Kidney epithelial cell (primary cell): ENCODE measurements at places on chromosomes 11 and 22.
A peak's percentile ranks its signal among the peaks of the same experiment; 100 is the strongest.

GRCh38 chr22:43467216-43467940 lies 55.6 kb downstream of the MPPED1 start:
- DNase-seq: no peak

DNA sequence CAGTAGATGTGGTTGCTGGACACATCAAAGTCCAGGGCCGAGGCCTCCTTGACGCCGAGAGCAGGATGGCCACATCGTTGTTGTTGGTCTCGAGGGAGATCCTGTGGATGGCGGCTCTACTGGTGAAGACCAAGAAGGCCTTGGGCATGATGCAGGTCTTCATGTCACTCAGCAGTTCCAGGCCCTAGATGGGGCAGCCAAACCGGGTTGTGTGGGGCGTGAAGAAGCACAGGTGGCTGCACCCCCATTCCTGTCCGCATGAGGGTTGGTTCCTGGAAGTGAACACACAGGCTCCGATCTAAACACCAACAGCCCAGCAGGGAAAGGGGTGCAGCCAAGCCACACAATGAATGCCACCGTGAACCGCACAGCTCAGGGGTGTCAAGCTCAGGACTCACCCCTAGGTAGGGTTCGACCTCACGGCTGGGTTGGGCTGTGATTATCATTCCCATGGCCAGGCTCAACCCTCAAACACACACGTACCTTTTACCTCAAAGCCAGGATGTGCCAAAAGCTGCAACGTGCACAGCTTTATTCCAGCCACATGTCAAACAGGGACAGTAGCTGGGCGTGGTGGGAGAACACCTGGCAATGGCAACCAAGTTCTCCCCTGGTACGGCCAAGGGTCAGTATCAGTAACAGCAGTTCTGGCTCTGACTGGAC lies 132.3 kb downstream of the CRYBB2 start:
- no peak for DNase-seq

GRCh38 chr11:68120273-68121066 lies 718 bp downstream of the CHKA start:
- no peak for DNase-seq

GRCh38 chr11:66417000-66417399 lies 3.8 kb upstream of the NPAS4 start:
- DNase-seq: no peak

DNA sequence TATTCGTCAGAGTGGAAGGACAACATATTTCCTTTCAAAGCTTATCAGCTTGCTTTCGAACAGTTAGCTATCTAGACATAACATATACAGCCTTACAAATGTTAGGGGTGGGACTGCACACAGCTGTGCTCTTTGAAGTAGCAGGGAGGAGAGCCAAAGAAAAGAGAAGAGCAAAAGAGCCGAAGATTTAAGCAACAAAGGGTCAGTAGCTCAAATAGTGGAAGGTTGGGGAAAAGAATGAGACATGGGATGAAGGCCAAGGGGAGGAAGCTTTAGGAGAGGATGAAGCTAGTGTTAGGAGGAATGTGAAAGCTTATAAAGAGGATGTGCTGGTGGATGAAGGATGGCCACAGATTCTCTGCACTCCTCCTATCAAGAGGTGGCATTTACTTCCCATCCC lies 31.8 kb upstream of the IGSF22 start:
- no peak for DNase-seq

DNA sequence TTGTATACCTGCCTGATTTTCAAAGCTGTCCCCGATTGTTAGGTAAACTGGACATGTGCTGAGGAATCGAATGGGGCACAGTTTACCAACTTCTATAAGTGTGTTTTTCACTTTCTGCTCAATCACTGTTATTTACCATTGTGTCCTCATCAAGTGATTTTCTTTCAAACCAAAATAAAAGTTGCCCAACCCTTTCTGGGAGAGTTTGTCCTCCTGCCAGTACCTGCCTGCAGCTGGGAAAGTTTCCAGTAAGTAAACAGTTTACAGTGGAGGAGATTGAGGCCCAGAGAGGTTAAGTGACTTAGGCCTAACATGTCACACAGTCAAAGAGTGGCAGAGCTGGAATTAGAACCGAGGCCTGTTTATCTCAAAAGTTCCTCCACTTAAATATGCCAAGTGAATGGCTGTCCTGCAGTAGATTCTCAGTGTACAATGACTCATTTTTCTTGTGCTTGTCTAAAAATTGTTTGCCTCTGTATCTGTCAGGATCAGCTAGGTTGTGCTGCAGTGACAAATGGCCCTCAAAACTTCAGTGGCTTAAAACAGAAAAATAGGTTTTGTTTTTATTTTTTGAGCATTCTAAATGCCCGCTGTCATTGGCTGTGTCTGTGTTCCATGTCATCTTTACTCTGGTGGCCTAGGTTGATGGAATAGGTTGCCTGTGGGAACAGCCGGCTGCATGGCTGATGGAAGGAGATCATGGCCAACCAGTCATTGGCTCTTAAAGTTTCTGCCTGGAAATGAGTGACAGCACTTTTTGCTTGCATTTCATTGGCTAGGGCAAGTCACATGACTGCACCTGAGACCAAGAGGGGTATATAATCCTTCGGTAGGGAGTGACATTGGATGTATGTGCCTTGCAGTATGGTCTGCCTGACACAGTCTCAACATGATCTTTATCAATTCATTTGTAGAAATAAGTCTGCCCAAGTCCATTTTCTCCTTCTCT lies 61.8 kb upstream of the CRYBB3 start:
- DNase-seq: no peak

DNA sequence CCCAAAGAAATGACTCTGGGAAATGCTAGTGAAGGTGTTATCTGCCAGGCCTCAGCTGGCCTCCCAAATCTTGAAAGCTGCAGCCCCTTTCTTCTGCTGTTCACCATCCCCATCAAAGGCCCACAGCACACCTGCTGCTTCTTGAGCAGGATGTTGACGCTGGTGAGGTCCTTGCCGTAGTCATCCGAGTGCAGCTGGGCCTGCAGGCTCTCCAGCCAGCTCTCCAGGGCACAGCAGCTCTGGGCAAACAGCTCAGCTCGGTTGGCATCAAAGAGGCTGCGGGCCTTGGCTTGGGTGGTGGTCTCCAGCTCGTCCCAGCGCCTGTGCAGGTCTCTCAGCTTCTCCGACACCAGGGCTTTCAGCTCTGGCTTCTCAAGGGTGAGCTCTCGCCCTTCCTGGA lies 18.5 kb upstream of the RBM4B start:
- no peak for DNase-seq

GRCh38 chr22:26559961-26560575 lies 29.9 kb downstream of the TPST2 start:
- no peak for DNase-seq

DNA sequence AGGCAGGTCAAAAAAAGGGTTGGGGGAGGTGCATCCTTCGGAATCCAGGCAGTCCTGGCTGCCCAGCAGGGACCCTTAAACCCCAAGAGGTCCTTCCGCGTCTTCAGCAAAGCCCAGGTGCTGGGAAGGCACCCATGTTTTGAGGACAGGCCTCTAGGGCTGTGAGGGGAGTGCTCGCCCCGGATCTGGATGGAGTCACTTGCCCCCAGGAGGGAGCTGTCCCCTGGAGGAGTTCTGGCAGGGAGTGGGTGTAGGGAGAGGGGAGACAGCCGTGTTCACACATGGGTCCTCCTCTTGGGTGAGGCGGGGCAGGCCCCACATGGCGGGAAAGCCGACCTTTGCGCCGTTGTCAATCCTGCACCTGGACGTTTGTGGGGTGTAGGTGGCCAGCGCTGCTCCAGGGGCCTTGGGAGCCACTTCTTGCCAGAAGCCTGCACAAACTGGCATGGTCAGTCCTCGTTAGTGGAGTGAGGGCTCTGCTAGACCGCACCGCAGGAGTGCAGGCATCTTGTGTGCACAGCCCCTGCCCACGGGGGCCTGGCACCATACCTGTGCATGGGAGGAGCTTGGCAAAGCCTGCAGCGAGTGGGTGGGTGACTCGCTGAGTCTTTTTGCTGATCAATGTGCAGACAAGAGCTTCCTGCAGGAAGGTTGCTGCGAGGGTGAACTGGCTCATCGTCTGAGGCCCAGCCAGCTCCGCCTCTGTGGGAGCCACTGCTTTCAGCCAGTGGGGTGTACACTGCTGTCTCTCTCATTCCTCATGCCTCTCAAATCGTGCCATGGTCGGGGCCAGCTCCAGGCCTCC lies 16.0 kb downstream of the PPIL2 start:
- DNase-seq: no peak

GRCh38 chr11:860234-861104 lies 17.8 kb downstream of the TSPAN4 start:
- no peak for DNase-seq

DNA sequence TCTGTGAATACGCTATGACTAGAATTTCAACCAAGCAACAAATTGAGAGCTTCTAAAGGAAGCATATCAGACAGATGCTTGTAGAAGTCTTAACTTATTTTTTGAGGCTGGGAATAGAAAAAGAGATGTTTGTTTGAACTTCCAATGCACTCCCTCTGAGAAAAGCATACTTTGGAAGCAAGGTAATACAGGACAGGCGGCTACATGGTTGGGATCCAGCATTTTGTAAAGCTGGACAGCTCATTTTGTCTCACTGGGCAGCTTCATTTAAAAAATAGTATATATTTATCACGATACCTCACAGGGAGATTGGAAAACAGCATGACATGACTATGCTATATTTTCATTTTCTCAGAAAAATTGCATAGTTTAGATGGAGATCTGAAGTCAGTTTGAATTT lies 821.3 kb upstream of the API5 start:
- DNase-seq: no peak

DNA sequence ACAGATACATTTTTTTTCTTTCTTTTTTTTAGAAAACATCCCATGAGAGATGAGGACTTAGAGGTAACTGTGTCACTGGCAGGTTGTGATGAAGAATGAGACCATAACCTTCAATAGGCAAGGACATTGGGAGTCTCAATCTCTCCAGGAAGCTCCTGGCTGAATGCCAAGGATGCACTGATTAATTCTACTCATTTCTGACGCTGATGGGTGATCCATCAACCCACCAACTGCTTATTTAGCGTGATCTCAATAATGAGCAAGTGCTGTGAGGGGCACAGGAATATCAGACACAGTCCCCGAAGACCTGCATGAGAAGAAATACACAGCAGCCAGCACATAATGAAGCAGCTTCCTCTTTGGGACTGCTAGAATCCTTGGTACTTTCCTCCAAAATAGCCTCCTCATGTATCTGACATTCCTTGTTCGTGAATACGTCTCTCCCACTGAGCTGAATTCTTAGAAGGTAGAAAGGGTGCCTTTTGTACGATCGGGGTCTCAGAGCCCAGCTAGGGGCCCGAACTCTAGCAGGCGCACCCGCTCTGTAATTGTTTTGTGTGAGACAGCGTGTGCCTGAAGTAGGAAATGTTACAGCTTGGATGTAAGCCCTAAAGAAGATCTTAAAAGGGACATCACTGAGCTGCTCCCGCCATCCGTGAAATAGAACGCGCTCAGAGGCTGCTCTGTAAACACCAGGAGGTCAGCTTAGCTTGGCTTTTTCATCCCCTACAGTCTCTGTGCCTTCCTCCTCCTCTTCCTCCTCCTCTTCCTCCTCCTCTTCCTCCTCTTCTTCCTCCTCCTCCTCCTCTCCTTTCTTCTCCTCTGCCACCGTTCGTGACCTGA lies 7.2 kb downstream of the CLMP start:
- DNase-seq: no peak

DNA sequence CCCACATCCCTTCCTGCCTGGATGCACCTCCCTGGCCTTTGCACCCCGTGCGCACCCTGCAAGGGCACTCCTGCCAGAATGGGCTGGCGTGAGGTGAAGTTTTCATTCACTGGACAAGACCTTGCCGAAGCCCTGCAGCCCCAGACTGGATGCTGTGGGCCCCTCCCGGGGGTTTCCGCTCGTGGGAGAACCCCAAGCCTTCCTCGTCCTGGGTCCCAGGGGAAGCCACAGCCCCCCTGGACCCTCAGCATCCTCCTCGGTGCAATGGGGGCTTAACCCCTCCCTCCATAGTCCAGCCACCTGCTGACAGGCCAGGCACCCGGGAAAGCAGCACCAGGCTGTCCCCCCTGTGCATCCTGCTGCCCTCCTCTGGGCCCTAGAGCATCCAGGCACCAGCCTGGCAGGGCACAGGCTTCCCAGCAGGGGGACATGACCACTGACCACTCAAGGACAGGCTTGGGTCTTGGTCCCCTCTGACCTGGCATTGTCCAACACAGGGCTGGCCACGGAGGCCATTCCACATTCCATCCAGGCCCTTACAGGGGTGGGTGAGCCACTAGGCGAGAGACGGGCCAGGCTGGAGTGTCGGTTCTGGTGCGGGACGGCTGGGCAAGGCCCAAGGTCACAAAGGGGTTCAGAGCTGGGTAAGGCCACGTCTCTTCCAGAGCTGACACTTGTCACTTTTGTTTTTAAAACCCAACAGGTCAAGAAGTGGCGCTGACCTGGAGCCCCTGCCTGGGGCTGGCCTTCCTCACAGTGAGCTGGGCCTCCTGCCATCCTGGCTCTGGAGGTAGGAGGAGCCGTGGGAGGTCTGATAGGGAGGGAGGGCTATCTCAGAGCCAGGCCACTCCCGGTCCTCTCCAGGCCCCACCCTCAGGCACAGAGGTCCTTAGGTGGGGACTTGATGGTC lies 41.5 kb upstream of the PPARA start:
- DNase-seq: no peak

- no peak for DNase-seq
Observed at GRCh38 chr22:36936362-36937116, 23.1 kb downstream of the CSF2RB start.

- no peak for DNase-seq
Observed at GRCh38 chr11:33476945-33477606, 219.9 kb downstream of the HIPK3 start.

GRCh38 chr11:104332110-104332509 lies 168.2 kb upstream of the PDGFD start:
- DNase-seq: no peak

GRCh38 chr11:27319072-27319471 lies 43.9 kb downstream of the CCDC34 start:
- peak; percentile 19 for DNase-seq

DNA sequence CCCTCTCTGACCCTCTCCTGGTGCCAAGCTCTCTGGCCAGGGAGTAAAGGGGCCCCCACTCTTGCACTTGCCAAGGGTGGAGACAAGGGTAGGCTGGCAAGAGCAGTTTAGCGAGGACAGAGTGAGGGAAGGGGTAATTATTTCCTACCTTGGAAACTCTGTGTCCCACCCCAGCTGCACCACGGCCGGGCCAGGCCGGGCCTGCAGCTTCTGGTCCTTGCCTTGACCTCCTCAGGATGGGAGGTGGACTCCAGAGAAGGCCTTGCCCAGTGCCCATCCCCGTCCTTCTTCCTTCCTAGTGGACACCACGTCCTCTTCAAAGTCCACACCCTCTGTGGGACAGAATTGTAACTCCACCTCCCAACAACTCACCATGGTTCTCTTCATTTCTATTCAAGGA lies 18.4 kb upstream of the OSBPL5 start:
- DNase-seq: no peak
